Stimulated activated CD8-positive, alpha-beta memory T cell treated with anti-CD3 and anti-CD28 coated beads, Interleukin-12 subunit alpha, Interleukin-12 subunit beta, amount 100 ng/mL, for 1 hour (primary cell): ENCODE measurements at places on chromosomes 11 and 22.

- DNase-seq = no peak
These were observed 1.3 kb upstream of the TBX10 start for GRCh38 chr11:67640758-67641337.

DNA sequence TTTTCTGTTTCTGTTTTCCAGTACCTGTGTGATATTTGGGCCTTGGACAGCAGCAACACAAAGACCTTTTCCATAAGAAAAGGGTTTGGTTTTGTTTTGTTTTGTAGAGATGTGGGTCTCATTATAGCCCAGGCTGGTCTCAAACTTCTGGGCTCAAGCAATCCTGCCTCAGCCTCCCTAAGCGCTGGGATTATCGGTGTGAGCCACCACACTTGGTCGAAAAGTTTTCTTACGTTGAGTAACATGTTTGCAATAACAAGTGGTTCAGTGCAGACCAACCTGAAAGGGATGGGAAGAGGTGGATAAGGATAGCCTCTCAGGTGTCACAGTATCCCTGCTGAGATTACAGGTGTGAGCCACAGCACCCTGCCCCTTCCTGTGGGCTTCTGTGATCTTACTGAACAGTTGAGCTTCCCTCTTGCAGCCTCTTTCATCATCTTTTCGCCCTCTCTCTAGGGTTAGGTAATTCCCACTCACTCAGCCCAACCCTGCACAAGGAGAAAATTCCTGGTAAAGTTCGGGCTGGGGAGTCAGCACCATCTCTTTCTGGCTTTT lies 3.5 kb upstream of the MRPL48 start:
- DNase-seq = no peak

DNA sequence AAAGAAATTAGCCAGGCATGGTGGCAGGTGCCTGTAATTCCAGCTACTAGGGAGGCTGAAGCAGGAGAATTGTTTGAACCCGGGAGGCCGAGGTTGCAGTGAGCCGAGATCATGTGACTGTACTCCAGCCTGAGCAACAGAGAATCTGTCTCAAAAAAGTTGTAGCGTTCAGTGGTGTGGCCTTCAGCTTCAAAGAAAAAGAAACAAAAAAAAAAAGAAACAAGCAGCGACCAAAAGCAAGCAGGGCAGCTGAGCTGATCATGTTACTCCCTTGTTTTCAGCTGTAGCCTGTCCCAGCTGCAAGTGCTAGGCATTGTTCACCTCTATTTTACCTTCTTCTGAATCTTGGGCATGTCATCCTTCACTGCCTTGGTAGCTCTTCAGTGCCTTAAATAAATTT lies 37.0 kb downstream of the SFI1 start:
- no peak for DNase-seq

GRCh38 chr11:61283613-61284012 lies 11.5 kb downstream of the VWCE start:
- DNase-seq = no peak

DNA sequence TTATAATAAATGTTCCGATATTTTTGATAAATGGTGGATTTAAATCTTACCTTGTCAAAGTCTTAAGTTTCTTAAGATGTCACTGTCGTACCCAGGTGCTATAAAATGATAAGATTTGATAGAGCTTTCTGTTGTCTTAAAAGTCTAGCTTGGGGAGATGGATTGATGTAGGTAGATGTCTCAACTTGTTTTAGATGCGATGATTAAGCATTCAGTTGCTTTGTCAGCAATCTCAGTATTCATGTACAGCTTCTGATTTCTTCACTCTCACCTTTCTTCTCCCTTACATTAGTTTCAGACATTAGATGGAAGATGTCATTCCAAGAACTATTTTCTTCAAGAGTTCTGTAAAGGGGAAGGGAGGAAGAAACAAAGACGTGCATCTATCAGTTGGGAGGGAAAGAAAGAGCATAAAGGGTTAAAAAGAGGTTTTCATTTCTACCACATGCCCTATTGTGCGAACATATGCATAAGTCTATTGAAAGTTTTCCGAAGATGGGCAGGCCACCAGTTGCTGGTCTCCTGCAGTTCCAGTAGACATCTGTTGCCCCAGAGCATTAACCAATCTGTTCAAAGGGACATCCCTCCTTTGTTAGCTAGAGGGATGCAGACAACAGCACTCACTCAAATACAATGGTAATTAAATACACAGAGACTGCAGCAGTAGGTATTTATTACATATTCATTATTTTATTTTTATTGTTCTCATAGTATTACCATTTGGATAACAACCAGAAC lies 38.4 kb downstream of the ZC3H12C start:
- DNase-seq = no peak

- DNase-seq = no peak
These were observed 9.1 kb downstream of the OR2AT4 start for GRCh38 chr11:75087319-75088305.

GRCh38 chr11:104324276-104324675 lies 160.3 kb upstream of the PDGFD start:
- DNase-seq = no peak

DNA sequence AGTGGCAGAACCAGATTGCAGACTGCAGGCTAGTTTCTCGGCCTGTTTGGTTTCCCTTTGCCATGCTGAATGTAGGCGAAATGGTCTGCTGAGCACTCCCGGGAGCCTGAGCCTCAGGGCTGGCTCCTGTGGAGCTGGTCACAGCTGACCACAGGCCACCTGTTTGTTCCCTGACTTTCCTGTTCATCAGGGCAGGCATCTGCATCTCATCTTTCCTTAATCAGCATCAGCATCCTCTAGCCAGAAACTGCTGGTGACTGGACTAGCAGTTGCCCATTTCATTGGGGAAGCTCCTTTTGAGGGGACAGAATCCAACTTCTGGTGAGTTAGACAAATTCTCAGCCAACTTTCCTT lies 20.2 kb upstream of the C11orf96 start:
- no peak for DNase-seq

DNA sequence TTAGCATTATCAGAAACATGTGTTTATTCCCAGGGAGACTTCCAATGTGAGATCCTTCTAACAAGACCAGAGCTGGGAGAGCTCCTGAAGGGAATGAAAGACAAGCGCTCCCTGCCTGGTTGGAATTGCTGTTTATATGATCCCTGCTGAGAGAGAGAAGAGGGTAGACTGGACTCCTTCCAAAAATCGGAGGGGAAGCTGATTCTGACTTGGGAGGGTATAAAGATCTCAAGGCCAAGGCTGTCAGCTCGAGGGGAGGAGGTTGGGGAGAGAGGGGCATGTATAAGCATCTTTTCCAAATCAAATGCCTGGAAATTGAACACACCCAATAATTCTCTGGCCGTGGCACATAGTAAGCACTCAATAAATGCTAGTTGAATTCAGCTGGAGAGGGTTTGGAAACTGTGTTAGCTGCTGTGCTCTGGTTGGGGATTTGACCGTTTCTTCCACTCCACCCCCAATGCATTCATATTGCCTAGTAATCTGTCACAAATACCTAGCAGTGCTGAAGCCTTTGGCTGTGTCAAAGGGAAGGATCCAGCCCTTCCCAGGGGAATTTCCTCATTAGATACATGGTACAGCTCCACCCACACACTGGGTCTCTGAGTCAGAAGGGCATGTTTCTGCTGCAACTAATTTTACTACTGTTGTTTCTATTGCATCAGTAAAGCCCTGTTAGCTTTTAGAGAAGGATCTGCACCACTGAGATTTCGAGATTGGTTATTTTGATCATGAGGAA lies 61.5 kb downstream of the CACNG2 start:
- DNase-seq = no peak

- DNase-seq = no peak
These were observed 71.2 kb downstream of the KIRREL3 start for GRCh38 chr11:126929179-126930061.

DNA sequence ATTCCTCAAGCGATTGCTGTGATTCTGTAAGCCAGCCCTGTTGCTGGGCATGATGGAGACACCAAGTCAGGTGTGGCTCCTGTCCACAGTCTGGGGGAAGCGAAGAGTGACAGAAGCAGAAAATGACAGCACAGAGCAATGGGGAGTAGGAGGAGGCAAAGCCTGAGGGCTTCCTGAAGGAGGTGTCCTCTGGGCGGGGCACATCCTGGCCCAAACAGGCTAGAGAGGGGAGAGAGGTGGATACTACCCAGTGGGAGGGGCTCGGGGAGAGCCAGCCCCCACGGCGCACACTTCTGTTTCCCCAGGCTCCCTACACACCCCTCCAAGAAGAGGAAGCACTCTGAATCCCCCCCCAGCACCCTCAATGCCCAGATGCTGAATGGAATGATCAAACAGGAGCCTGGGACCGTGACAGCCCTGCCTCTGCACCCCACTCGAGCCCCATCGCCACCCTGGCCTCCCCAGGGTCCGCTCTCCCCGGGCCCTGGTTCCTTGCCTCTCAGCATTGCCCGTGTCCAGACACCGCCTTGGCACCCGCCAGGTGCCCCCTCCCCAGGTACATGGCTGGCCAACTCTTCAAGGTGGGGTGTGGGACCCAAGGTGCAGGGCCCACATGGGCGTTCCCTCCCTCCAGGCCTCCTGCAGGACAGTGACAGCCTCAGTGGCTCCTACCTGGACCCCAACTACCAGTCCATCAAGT lies 18.9 kb downstream of the MYRF start:
- no peak for DNase-seq

DNA sequence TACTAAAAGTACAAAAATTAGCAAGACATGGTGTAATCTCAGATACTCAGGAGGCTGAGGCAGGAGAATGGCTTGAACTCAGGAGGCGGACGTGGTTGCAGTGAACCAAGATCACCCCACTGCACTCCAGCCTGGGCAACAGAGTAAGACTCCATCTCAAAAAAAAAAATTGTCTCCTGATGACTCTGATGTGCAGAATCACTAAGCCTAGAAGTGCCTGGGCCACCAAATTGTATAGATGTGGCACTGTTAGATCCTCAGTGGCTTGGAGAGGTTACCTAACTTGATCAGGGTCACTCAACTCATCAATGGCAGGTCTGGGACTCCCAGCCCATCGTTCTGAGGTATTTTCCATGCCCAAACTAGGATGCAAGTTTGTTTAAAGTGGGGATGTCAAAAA lies 10.6 kb downstream of the PLEKHB1 start:
- no peak for DNase-seq

GRCh38 chr11:108009497-108010370 lies 1.0 kb downstream of the CUL5 start:
- DNase-seq = no peak

GRCh38 chr22:45870011-45870410 lies 107.0 kb downstream of the WNT7B start:
- no peak for DNase-seq

DNA sequence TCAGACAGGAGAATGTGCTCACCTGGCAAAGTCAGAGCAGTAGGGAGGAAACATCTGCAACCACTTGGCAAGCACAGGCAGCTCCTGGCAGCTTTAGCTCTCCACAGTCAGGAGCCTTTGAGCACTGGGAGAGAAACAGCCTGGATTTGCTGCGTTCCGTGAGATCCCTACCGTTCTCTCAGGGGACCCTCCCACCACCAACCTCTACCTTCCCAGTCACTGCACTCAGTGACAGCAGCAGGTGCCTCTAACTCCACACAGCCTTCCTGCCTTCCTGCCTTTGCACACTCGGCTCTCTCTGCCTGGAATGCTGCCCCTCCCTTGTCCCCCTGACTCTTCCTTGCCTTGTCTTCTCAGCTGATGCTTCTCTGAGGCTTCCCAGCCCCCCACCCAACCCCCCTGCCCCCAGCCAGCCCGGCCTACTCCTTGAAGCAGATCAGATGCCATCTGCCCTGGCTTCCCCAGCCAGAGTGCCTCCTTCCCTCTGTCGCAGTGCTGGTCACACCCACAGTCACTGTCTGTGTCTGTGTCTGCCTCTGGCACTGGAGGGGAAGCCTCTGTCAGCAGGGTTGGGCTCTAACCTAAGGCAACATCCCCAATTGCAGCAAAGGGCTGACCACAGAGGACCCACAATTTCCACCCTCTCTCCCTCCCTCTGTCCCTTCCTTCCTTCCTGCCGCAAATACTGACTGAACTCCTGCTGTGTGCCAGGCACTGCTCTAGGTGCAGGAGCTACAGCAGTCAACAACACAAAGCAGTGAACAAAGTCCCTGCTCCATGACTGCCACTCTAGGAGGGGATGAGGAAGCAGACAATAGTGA lies 14.9 kb upstream of the TSKU start:
- DNase-seq = no peak

DNA sequence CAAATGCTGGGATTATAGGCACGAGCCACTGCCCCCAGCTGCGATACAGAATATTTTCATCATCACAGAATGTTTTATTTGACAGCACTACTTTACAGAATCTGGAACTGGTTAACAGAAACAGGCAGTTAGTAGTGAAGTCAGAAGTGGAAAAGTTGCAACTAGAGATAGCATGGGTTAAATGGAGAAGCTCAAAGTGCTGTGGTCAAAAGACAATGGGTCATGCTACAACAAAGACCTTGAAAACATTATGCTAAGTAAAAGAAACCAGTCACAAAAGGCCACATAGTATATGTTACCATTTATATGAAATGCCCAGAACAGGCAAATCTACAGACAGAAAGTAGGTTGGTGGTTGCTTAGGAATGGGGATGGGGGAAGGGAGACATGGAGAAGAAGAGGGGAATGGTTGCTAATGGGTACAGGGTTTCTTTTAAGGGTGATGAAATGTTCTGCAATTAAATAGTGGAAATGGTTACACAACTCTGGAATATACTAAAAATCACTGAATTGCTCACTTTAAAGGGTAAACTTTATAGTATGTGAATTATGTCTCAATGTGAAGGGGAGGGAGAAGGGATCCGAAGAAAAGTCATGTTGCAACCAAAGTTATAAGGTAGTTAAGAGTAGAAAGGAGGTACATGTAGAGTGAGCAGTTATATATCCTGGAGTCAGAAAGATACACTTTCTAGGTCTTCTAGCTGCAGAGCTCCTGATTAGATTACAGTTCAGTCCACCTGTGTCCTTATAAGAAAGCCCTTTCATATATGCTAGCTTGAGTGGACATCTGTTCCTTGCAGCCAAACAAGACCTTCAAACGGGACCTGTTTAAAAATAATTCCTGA lies 46.3 kb upstream of the RAPSN start:
- no peak for DNase-seq

- DNase-seq = peak; percentile 46
These were observed 15.1 kb upstream of the CYTH4 start for GRCh38 chr22:37267135-37267587.

GRCh38 chr11:72781313-72782080 lies 12.3 kb downstream of the STARD10 start:
- peak; percentile 36 for DNase-seq

DNA sequence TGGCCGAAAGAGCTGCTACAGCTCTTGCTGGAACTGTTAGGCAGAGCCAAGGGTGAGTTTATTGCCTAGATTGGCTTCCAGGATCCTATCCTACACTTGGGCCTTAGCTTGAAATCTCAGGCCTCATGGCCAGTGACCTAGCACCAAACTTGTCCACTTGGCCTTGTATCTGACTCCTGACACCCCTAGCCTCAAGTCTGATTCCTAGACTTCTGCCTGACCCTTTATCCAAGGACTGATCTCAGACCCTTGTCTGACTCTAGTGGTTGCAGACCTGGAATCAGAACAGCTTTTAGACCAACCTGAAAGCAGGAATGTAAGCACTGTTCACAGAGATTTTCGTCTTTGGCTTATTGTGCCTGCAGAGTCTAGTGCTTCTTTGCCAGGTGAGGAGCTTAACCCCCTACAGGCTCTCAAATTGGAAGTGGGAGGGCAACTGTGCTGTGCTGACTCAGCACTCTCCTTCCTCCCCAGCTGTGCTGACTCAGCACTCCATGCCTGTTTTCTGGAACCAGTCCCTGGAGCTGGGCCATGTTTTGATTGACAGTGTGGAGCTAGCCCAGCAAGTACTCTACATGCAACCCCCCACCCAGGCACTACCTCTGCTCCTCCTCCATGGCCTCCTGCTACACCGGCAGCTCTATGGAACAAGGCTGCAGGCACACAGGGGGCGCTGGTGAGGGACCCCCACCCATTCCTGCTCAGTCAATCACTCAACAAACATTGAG lies 35.1 kb downstream of the RRP8 start:
- DNase-seq = no peak
